Activated CD4-positive, alpha-beta T cell treated with anti-CD3 and anti-CD28 coated beads, Interleukin-2, amount 50 U/mL, for 1 hour (primary cell): ENCODE measurements at places on chromosomes 7 and 10.

- no peak for DNase-seq
Measured at GRCh38 chr10:191703-192518, 56.7 kb downstream of the ZMYND11 start.

- no peak for DNase-seq
Measured at GRCh38 chr7:74183653-74184450, 9.7 kb downstream of the EIF4H start.

GRCh38 chr7:132654150-132654549 lies 77.9 kb upstream of the PLXNA4 start:
- no peak for DNase-seq

GRCh38 chr10:97898429-97898828 lies 48.8 kb downstream of the GOLGA7B start:
- DNase-seq = no peak

GRCh38 chr10:76285012-76285411 lies 853.6 kb downstream of the LRMDA start:
- DNase-seq = no peak

DNA sequence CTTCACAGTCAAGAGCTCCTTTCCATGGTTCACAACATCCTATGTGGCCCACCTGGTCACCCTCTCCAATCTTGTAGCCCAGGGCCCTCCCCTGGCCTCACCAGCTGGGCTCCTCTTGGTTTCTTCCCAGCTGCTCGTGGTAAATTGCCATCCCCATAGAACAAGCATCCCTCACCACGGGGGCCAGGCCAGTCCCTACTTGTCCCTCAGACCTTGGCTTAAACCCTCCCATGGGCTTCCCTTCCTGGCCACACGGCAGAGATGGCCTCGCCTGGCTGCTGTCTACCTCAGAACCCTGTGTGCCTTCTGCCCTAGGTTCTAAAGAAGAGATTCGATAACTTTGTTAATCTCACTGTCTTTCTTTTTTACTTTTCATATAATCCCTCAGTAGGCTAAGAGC lies 153.3 kb upstream of the TCERG1L start:
- DNase-seq = no peak

- DNase-seq = no peak
Measured at GRCh38 chr7:133801341-133801740, 325.8 kb upstream of the LRGUK start.
